ENCODE measurements at places on chromosomes 5 and 9. TPM values are rescaled to one million over a fixed set of nuclear protein-coding genes. Genes with fewer than 3 reads are reported as not detected.

- DNase-seq = peak; percentile 10
Observed at GRCh38 chr9:13427587-13427986, 148.1 kb upstream of the MPDZ start.

DNA sequence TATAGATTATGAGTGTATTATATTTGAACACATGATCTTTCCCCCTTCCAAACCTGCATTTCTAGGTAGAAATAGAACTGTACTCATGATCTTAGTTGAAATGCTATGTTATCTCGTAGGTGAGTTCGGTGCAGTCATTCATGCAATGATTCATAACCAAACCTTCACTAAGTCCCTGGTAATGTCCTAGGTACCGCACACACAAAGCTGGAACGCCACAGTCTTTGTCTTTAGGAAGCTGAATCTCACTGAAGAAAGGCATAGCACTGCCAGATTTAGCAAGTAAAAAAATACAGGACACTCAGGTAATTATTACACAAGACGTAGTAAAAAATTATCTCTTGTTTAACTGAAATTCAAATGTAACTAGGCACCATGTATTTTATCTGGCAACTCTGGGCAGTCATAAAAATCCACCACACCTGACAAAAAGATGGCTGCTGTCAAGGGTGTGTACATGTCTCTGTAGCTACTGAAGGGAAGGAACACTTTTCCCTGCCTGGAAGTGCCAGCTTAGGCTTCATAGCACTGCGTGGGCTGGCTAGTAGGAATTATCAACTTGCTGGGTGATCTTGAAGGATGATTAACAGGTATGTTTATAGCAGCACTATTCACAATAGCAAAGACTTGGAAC, 28.0 kb upstream of the TXN start:
- no peak for DNase-seq

GRCh38 chr9:14189578-14189977, 124.4 kb downstream of the NFIB start:
- no peak for DNase-seq

Gene EIF4E1B
- total RNA-seq = not detected

Gene NIM1K
- 0.18 TPM for total RNA-seq
